ENCODE measurements at places on chromosomes 16 and 17. TPM values are rescaled to one million over a fixed set of nuclear protein-coding genes. Genes with fewer than 3 reads are reported as not detected.
A peak's percentile ranks its signal among the peaks of the same experiment; 100 is the strongest.

DNA sequence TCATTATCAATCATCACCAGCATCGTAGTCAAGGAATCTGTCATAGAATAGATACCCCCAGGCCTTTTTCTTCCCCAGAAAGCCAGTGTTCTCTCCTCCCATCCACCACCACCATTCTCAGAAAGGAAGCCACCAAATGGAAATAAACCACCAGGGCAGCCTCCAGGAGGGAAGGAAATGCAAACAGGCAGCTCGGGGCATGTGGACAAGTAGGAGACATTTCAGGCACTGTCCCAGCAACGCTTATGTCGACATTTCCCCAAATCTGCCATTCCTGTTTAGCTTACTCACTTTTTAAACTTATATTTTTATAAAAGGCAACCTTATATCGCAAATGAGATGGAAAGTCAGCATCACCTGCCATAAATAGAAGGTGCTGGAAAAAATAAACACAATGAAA is 15.8 kb downstream of the EMP2 start:
- H3K36me3 ChIP-seq: no peaks in the 10 kb centered on the region
- no peak overlapping the region for H3K4me3 ChIP-seq
- no peaks in the 10 kb centered on the region for H3K4me1 ChIP-seq

The HDAC5 gene
- total RNA-seq: 11.0 TPM

- peaks cover 54% of the 10 kb centered on the region for H3K36me3 ChIP-seq
- H3K4me1 ChIP-seq: peaks cover 9% of the 10 kb centered on the region
- no peaks in the 10 kb centered on the region for H3K27me3 ChIP-seq
- no peak for ATAC-seq
Observed at GRCh38 chr17:81509207-81509971, 3.2 kb downstream of the ACTG1 start.

The SHMT1 gene
- total RNA-seq: 47.0 TPM

GRCh38 chr16:12569061-12569460 is 234.6 kb downstream of the CPPED1 start:
- H3K4me1 ChIP-seq: peaks cover 23% of the 10 kb centered on the region
- H3K27ac ChIP-seq: peak overlapping the region; percentile 70
- H3K36me3 ChIP-seq: peaks cover 48% of the 10 kb centered on the region
- no peaks in the 10 kb centered on the region for H3K27me3 ChIP-seq
- no peak for ATAC-seq

GRCh38 chr16:59060207-59060606 is 326.1 kb upstream of the GOT2 start:
- H3K27ac ChIP-seq: no peak overlapping the region
- no peak for ATAC-seq
- H3K36me3 ChIP-seq: no peaks in the 10 kb centered on the region

The KIF19 gene
- 0.53 TPM for total RNA-seq

The ANKRD40CL gene
- total RNA-seq: not detected

The NACA2 gene
- not detected for total RNA-seq

GRCh38 chr16:78463591-78463990 is 364.1 kb downstream of the WWOX start:
- H3K36me3 ChIP-seq: no peaks in the 10 kb centered on the region
- no peak overlapping the region for H3K4me3 ChIP-seq
- no peaks in the 10 kb centered on the region for H3K4me1 ChIP-seq
- no peak overlapping the region for H3K27ac ChIP-seq
- H3K27me3 ChIP-seq: no peaks in the 10 kb centered on the region
- ATAC-seq: no peak

The CBFA2T3 gene
- total RNA-seq: 0.19 TPM

DNA sequence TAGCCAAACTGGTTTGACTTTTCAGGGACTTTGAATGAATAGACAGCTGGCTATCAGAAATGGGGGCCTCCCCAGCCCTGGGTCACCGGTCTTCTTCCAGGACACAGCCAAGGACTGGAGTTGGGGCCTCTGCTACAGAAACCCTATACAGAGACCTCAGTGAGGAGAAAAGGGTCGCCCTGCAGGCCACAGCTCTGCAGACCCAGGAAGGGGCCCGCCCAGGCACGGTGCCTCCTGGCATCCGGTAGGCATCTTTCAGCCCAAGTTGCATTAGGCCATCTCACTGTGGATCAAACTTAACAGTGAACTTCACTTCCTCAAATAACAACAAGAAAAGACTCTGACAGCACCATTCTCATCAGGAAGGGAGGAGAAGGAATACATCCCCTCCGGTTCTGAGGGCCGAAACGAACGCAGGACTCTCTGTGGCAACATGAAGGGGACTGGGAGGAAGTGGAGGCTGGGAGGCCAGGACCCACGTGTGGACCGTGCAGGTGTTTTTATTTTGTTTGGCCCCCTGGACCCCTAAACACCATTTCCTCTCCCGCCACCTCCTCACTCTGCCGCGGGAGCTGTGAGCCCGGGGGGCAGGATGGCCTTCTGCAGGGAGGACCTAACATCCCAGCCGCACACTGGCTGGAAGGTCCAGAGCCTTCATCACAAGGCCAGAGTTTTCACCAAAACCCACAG is 7.2 kb downstream of the SLC38A10 start:
- H3K4me3 ChIP-seq: peak overlapping the region; percentile 93
- no peak for ATAC-seq
- no peaks in the 10 kb centered on the region for H3K27me3 ChIP-seq
- peaks cover 55% of the 10 kb centered on the region for H3K36me3 ChIP-seq
- peak overlapping the region; percentile 95 for H3K27ac ChIP-seq

- no peak for ATAC-seq
- no peak overlapping the region for H3K27ac ChIP-seq
- H3K36me3 ChIP-seq: no peaks in the 10 kb centered on the region
- peaks cover 23% of the 10 kb centered on the region for H3K27me3 ChIP-seq
Observed at GRCh38 chr16:77944631-77945030, 77.7 kb upstream of the CLEC3A start.

DNA sequence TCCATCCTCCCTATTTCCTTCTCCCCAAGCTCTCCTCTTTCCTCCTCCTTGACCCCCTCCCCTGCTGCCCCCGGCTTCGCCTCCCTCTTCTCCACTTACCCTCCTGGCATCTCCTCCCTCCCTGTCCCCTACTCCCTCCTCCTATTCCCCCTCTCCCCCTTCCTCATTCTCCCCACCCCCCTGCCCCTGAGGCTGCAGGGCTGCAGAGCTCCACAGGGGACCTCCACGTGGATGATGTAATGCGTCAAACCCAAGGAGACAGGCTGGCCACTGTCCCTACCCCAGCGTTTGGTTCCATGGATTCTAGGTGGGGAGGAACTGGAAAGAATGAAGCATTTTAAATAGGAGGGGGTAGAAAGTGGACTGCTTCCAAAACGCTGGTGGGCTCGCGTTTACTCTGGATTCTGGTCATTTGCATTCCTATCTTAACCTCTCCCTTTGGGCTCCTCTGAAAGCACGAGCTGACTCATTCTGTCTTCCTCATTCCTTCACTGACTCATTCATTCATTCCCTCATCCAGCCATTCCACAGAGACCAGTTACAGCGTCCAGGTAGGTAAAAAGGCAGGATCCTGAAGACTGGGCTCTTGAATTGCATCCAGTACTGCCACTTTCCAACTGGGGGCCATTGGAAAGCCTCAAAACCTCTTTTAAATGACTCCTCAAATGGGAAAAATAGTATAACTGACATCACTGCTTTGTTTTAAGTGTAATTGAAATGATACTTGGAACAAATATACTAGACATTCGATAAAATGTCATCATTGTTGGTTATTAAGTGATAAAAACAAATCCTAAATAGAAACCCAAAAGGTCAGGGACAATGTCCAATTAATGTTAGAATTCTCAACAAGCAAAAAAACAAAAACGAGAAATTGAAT is 943 bp upstream of the COTL1 start:
- peaks cover 19% of the 10 kb centered on the region for H3K4me1 ChIP-seq
- H3K4me3 ChIP-seq: peak overlapping the region; percentile 91
- ATAC-seq: no peak
- H3K27me3 ChIP-seq: no peaks in the 10 kb centered on the region

The JPH3 gene
- 0.09 TPM for total RNA-seq

The GRAP gene
- total RNA-seq: 14.4 TPM

GRCh38 chr17:61323909-61324868 is 75.5 kb upstream of the TBX2 start:
- H3K27me3 ChIP-seq: no peaks in the 10 kb centered on the region
- no peak overlapping the region for H3K4me3 ChIP-seq
- no peaks in the 10 kb centered on the region for H3K36me3 ChIP-seq
- H3K27ac ChIP-seq: no peak overlapping the region
- ATAC-seq: no peak

- no peak overlapping the region for H3K4me3 ChIP-seq
- ATAC-seq: no peak
- no peaks in the 10 kb centered on the region for H3K4me1 ChIP-seq
- no peaks in the 10 kb centered on the region for H3K27me3 ChIP-seq
Observed at GRCh38 chr16:58744497-58744896, 10.4 kb upstream of the GOT2 start.

GRCh38 chr17:50100480-50100883 is 5.3 kb downstream of the PDK2 start:
- H3K27ac ChIP-seq: peak overlapping the region; percentile 83
- peaks cover 13% of the 10 kb centered on the region for H3K36me3 ChIP-seq
- H3K27me3 ChIP-seq: no peaks in the 10 kb centered on the region
- no peak for ATAC-seq
- H3K4me1 ChIP-seq: peaks cover 20% of the 10 kb centered on the region

DNA sequence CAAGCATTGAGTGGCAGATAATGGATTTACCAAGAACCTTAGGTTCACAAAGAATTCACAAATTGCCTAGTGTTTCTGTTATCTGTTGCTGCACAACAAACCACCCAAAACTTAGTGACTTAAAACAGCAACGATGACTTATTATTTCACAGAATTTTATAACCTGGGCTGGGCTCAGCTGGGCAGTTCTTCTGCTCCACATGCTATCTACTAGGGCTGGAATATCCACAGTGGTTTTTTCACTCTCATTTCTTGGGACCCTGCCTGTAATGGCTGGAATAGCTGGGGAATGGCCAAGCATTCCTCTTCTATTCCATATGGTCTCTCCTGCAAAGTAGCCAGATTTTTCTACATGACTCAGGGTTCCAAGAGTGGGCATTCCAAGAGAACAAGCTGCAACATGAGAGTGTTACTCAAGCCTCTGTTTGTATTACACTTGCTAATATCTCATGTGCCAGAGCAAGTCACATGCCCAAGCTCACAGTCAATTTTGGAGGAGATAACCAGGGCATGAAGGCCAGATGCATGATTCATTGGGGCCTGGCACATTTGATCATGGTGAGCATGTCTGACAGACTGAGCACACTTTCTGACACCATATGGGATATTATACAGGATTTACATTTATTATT is 4.9 kb upstream of the PSMD7 start:
- no peaks in the 10 kb centered on the region for H3K27me3 ChIP-seq
- no peak overlapping the region for H3K27ac ChIP-seq
- peaks cover 11% of the 10 kb centered on the region for H3K4me1 ChIP-seq
- H3K4me3 ChIP-seq: no peak overlapping the region
- H3K36me3 ChIP-seq: peaks cover 7% of the 10 kb centered on the region

The HS3ST2 gene
- total RNA-seq: not detected

DNA sequence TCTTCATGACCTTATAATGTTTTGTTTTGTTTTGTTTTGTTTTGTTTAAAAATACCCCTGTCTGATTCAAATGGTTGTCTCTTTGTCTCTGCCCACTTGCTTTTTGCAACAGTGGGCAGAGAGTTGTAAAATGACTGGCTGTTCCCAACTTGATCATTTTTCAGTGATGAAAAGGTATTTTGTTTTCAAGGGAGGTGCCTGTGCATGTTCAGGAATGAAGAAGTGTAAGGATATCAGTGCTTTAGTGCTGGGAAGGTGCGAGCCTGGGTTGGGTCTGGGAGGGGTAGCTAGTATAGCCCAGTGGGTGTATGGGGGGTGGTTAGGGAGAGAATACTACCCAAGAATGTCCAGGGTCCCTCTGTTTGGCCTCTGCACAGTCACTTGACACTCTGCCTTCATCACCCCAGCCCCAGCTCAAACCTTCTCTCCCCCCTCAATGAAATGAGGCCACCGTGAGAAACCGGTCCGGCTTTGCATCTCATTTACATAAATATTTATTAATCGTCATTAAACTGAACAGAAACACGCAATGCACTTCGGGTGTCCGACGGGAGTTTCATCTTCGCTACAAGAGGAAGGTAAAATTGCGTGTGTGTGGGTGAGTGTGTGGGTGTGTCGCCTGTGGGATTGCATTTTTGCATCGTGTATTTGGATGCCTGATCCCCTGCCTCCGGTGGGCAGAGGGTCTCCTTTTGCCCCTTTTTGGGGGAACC is 4.3 kb downstream of the NEUROD2 start:
- H3K36me3 ChIP-seq: no peaks in the 10 kb centered on the region
- H3K27ac ChIP-seq: no peak overlapping the region
- no peak for ATAC-seq
- no peaks in the 10 kb centered on the region for H3K4me1 ChIP-seq
- H3K4me3 ChIP-seq: no peak overlapping the region

DNA sequence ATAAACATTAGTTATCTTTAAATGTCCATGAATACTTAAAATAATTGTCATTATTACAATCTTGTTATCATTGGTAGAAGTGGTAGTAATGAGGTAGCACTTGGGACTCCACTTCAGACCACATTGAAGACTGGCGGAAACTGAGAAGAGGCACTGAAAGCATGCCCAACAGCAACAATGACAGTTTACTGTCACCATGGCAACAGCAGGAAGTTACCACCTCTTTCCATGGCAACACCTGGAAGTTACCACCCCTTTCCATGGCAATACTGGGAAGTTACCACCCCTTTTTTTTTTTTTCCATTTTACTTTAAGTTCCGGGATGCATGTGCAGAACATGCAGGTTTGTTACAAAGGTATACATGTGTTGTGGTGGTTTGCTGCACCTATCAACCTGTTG is 494.9 kb upstream of the RBFOX1 start:
- H3K4me3 ChIP-seq: no peak overlapping the region
- H3K27me3 ChIP-seq: peaks cover 3% of the 10 kb centered on the region
- no peaks in the 10 kb centered on the region for H3K36me3 ChIP-seq
- ATAC-seq: no peak
- no peaks in the 10 kb centered on the region for H3K4me1 ChIP-seq

GRCh38 chr16:78842950-78843349 is 743.5 kb downstream of the WWOX start:
- H3K4me3 ChIP-seq: no peak overlapping the region
- peaks cover 2% of the 10 kb centered on the region for H3K4me1 ChIP-seq
- H3K27me3 ChIP-seq: no peaks in the 10 kb centered on the region
- no peaks in the 10 kb centered on the region for H3K36me3 ChIP-seq
- no peak for ATAC-seq

GRCh38 chr17:35046245-35046644 is 17.3 kb downstream of the RFFL start:
- H3K4me1 ChIP-seq: peaks cover 44% of the 10 kb centered on the region
- peaks cover 17% of the 10 kb centered on the region for H3K36me3 ChIP-seq
- no peak for ATAC-seq
- H3K4me3 ChIP-seq: peak overlapping the region; percentile 86
- H3K27me3 ChIP-seq: no peaks in the 10 kb centered on the region

DNA sequence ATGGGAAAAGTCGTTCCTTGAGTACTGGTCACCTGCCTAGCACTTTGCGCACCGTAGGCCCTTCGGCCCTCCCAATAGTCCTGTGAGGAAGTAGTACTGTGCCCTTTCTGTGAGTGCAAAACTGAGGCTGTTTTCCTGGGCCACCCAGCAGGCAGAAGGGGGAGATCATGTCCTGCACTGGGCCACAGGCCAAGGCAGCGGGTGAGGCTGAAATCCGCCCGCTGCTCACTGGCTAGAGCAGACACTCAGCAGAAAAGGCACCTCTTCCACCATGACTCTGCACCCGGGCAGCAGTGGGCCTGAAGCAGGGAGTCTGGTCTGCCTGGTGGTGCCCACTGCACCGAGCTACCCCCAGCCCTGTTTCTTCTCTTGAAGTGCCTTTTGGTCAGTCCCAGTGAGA is 20.2 kb downstream of the METTL22 start:
- no peak overlapping the region for H3K4me3 ChIP-seq
- peaks cover 97% of the 10 kb centered on the region for H3K36me3 ChIP-seq
- H3K27me3 ChIP-seq: no peaks in the 10 kb centered on the region
- no peak overlapping the region for H3K27ac ChIP-seq
- ATAC-seq: no peak
